ENCODE measurements at places on chromosomes 11 and 22.

GRCh38 chr22:46006379-46007002, 29.5 kb upstream of the WNT7B start:
- DNase-seq: no peak

DNA sequence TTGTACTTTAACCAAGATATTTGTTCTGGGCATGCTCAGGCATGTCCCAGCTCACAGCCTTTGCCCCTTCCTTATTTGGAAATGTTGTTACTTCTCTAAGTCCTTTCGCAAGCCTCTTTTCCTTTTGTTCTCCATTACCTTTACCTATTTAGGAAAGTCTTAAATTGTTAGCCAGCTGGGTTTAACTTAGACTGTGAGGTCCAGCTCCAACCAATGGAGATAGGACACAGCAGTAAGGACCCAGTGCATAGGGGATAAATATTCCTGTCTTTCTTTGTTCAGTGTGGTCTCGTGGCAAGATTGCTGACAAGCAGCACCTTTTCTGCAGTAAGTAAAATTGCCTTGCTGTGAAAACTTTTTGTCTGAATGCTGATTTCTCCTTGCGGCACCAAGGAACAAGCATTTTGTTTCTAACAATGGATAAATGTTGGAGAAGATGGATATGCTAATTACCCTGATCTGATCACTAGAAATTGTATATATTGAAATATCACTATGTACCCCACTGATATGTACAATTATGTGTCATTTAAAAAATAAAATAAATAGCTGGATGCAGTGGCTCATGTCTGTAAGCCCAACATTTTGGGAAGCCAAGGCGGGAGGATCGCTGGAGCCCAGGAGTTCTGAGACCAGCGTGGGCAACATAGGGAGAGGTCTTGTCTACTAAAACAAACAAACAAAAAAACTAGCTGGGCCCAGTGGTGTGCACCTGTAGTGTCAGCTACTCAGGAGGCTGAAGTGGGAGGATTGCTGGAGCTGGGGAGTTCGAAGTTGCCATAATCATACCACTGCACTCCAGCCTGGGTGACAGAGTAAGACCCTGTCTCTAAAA, 31.9 kb upstream of the FTH1 start:
- no peak for DNase-seq

DNA sequence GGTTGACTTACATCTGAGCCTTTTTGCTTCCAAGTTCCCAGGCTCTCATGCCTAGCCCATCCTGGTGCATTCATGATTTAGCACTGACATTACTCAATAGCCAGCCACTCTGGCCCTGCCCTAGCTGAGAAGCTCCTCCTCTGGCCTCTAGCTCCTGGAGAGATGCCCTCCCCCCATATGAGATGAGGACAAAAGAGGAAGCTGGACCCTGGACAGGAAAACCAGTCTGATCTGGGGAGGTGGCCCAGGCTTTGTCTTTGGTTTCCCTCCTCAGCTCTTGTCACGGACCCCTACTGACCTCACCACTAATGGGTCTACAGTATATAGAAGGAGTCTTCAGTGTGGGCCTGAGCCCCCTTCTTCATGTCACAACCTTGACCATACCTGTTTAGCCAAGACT, 3.0 kb downstream of the RHOG start:
- DNase-seq: no peak

DNA sequence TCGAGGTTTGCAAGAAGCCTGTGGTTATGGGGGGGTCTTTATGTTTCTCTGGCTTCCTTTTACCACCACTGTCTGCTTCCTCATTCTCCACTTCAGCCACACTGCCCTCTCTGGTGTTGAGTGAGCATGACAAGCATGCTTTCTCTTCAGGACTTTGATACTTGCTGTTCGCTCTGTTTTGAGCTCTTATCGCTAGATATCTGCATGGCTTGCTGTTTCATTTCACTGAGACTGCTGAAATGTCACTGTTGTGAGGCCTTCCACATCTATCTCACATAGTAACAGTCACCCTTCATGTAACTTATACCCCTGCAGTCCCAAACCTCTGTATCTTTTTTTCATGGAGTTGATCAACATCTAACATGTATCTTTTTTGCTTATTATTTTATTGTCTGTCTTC, 59.8 kb downstream of the TMEM135 start:
- DNase-seq: no peak

DNA sequence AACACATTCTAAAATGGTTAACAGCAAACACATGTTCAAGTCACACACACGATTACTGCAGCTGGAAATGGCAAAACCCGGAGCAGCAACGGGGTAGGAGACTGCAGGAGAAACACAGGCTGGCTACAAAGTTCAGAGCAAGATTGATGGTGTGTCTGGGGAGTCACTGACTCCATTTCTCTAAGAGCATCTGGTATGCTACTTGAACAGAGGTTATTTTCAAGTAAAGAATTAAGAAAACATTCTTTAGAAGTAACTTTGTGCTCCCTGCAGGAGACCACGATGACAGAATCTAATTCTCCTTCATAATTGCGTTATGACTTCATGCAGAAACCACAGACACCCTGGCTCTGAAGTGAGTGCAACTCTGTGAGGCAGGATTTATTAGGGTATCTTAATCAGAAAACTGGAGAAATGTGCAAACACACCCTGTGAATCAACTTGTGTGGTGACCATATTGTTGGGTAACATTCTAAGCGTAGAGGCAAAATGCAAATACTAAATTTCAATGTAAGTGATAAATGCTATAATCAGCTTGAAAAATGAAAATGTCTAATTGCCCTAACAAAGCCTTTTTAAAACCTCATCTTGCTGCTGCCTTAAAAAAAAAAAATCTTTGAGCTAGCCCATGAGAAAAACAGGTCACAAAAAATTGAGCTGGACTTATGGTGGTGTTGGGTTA, 303.0 kb downstream of the CADM1 start:
- DNase-seq: no peak

- DNase-seq: no peak
Observed at GRCh38 chr11:119167933-119168332, 592 bp upstream of the NLRX1 start.

- no peak for DNase-seq
Observed at GRCh38 chr22:30855266-30855665, 113.3 kb downstream of the MORC2 start.

GRCh38 chr11:103544874-103545273, 435.6 kb downstream of the DYNC2H1 start:
- DNase-seq: no peak

- DNase-seq: no peak
Observed at GRCh38 chr11:74680703-74681531, 50.3 kb downstream of the CHRDL2 start.

- DNase-seq: no peak
Observed at GRCh38 chr11:47495011-47495855, 46.3 kb upstream of the RAPSN start.

GRCh38 chr22:45504373-45505341, 2.0 kb downstream of the FBLN1 start:
- DNase-seq: no peak

- DNase-seq: no peak
Observed at GRCh38 chr11:121334973-121335710, 42.6 kb downstream of the SC5D start.

DNA sequence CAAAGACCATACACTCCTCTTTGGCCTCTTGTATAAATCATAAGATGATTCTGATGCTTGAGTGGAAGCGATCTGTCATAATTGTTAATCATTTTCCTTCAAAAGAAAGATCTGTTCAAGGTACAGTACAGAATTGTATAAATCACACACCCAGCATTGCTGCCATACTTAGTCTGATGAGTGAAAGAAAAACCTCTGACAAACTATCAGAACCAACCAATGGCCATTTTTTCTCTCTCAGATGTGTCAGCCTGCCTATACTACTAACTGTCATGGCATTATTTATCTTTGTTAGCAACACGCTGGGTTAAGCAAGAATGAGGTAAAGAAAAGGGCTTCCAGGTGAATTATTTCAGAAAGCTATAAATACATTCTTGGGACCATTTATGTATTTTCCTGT, 1112.7 kb upstream of the TENM4 start:
- no peak for DNase-seq

DNA sequence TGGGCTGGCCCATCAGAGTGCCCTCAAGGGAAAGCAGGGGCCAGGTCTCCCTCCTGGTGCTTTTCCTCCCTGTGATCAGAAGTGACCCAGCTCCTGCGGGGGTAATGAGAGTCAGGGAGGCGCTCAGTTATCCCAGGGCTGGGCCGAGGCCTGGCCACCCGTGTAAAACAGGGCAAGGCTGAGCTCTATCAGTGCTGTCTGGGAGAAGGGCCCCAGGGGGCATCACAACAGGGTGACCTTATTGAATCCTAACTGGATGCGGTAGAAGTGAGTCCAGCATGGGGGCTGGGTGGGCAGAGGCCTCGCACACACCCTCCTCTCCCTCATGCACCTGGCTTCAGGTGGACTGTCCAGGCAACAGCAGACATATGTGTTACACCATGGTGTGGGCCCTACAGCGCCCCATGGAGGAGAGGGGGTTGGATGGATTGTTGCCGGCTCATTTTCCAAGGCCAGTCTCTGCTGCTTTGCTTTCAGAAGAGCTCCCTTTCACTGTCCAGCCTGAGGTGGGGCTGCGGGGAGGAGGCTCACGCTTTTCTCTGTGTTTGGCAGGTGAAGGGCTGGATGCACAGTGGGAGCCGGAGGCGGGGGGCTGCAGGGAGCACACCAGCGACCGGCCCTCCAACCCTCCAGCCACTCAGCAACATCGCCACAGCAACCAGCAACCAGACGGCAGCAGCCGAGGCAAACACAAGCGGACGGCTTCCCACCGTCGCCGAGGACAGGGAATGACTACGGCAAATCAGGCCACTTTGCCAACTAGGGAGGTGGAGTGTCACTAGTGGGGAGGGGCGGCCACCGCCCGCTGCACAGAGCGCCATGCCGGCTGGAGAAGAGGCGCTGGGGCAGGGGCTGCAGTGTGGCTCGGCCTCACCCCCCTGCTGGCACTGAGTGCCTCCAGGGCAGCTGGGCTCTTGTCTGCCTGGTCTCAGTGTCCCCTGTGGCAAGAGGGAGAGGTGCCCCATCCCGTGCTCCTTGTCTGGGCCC, 24.7 kb downstream of the GNAZ start:
- DNase-seq: no peak

GRCh38 chr11:11588891-11589290, 32.9 kb downstream of the GALNT18 start:
- no peak for DNase-seq

DNA sequence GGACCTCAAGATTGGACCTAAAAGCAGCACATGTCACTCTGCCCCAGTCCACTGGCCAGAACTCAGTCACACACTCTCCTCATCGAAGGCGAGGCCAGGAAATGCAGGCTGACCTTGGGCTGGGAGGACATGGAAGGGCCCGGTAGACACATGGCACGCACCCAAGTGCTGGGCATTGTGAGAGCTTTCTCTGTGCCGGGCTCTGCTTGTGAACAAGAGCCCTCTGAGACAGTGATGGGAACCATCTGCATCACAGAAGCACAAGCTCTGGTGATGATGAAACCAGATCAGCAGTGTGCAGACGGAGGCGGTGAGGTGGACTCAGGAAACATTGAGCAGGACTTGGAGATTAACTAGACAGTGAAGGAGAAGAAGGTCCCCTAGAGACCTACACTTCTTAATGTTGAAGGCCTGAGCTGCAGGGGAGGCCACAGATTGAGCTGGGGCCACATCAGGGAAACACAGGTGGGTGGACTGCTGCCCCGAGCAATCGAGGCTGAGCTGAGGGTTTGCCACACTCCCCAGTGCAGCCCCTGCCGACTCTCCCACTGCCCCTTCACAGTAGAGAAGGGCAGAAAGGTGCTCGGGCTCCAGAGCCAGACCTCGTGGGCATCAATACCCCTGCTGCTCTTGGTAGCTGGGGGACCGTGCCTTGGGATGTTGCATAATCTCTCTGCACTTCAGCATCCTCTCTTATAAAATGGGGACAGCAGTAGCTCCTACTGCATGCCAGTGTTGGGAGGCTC, 1460.5 kb downstream of the TBC1D22A start:
- DNase-seq: no peak

DNA sequence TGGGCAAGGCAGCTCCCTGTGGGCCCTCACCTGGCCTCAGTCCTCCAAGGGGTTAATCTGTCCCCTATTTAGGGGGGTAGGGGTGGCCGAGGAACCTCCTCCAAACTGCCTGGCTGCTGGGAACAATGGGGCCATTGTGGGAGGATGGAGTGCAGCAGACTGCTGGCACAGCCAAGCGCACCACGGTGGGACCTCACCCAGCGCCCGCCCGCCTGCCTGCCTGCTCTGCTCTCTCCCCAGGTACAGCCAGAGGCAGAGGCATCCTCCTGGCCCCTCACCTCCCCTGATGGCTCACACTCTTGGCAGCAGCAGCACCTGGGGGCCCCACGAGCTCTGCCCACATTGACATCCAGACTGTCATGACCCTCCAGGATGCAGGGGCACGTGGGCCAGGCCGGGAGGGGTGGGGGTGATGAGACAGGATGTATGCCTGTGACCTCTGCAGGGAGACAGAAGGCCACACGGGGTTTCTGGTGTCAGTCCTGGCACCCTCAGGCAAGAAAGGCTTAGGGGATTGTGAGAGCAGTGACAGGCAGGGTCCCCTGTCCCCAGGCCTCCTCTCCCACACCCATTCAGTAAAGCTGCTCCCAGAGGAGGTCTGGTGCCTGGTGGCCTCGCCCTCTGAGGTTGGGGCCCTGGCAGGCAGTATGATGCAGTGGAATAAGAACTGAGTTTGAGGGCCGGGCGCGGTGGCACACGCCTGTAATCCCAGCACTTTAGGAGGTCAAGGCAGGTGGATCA, 11.4 kb downstream of the BCL9L start:
- DNase-seq: no peak

DNA sequence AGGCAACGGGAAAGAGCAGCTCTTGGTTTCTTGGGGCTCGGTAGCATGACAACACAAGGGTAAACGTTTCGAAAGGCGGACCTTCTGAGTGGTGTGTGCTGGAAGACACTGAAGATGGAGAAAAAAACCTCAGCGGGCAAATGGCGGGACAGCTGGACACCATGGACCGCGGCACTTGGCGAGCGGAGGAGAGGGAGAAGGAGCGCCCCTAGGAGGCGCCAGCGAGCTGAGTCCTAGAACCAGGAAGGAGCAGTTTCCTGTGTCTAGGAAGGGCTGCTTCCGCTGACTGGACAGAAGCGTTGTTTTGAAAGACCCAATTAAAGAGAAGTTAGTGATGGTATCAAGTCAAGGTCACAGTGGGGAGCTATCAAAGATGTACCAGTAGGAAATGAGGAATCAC, 44.0 kb upstream of the OPCML start:
- DNase-seq: no peak

GRCh38 chr11:102615077-102615893, 9.8 kb downstream of the MMP20 start:
- DNase-seq: no peak

DNA sequence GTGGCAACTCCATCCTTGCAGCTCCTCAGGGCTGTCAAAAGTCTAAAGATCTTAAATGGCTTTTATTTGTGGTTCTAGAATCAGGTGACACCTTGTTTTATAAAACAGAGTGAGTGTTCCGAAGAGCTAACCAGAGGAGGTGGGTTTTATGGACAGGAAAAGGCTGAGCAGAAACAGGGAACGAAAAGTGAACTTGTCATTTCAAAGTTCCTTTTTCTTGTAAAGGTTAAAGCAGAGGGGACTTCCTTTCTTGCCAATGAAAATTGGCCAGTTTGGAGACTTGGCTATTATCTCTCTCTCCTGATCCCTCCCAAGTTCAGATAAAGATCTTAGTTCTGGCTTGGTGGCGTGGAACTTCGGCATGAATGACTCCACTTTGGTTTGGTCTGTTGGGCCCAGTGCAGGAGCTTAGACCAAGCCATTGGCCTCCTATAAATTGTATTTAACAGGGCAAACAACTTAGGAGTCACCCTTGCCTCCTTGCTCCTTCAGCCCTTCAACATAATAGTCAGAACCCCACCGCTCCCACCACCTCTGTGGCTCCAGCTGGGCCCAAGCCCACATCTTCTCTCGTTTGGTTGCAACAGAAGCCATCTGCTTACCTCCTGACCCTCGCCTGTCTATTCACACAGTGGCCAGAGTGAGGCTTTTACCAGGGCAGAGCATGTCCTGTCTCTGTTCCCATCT, 102.4 kb upstream of the THY1 start:
- DNase-seq: no peak

All from NCI-H187 treated with DMSO at 0.1 percent for 48 hours (cell line).